ENCODE measurements at places on chromosomes 11 and 22.
A peak's percentile ranks its signal among the peaks of the same experiment; 100 is the strongest.

DNA sequence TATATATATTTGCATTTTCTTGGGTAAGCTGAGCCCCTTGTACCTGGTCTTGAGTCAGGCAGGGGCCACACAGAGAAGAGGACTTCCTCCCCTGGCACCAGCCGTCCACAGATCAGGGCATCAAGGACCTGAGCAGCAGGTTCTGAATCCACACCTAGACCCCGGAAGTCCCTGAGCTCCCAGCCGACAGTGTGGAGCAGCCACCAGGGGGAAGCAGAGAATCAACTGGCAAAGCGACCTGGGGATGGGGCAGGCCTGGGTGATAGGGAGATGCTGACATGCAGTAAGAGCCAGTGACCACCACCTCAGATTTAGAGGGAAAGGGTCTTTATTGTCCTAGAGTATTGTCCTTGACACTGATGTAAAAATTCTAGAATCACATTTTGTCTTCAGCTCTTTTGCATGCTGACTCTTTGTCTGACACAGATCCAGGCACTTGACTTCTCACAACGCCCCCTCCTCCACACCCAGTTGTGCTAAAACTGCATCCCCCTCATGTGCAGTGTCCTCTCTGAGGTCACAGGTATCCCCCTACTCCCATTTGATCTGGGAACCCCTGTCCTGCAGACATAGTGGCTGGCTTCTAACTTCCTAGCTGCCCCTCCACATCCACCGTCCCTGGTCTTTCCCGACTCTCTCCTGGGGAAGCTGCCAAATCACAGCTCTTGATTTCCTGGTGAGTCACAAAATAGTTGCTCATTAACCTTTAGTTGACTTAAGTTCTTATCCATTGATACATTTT is 109.3 kb downstream of the GGTLC2 start:
- peak; percentile 65 for DNase-seq

GRCh38 chr11:31757260-31757835 is 53.8 kb downstream of the PAX6 start:
- no peak for DNase-seq

DNA sequence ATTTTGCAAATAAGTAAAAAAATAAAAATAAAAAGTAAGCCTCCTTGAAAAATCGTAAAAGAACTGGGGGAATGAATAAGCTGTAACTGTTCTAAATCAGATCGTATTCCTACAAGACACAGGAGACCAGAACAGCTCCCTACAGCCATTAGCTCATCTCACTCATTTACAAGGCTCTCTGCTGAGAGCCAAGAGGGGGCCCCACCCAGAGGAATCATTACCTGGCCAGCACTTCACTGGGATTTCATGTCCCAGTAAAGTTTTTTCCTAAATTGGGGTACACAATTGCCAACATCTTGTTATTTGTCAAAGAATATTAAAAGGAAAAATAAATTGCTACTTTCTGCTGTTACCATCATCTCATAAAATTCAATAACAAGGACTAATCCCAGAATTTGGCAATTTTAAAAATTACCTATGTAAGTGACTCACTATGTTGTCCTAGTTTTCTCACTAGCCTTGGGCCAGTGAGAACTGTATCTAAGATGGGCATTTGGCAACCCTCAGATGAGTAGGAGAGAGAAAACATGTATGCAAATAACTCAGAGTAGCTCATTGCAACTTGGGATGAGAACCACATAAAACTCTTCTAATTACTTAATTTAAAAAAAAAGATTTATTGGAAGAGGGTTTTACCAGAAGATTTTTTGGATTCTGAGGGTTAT is 18.4 kb upstream of the SMTN start:
- DNase-seq, result no peak

- no peak for DNase-seq
Observed at GRCh38 chr11:97325693-97326092, 935.9 kb downstream of the JRKL start.
